ENCODE measurements at places on chromosomes 12 and 14.

DNA sequence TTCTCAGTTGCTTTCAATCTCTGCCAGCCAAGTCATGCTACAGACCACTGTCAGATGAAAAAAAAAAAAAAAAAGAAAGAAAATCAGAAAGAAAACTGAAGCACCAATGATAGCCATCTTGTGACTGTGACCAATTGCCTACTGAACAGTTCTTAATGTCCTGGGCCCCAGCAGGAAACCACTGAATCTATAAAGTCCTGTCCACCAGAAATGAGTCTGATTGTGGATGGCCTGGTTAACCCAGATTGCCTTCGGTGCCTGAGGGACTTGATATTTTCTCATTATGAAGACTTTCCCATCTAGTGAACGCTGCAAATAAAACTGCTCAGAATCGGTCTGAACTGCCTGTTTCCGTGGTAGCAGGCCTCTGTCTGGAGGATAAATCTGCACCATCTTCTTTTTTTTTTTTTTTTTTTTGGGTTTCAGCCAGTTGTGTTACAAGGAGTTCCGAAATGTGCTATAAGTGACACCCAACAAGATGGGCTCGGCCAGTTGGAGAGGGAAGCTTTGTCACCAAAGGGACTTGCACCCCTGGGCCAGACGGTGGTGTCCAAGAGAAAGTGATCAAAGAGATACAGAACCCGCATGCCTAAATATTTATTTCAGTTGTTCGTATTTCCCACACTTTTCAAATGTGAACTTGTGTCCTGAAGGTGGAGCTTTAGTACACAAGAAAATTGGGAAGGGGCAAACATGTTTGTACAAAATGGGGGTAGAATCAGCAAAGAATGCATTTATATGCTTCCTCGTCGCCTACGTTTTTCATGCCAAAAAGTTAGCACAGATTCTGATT lies 3.0 kb upstream of the PLXNC1 start:
- peak; percentile 65 for DNase-seq

DNA sequence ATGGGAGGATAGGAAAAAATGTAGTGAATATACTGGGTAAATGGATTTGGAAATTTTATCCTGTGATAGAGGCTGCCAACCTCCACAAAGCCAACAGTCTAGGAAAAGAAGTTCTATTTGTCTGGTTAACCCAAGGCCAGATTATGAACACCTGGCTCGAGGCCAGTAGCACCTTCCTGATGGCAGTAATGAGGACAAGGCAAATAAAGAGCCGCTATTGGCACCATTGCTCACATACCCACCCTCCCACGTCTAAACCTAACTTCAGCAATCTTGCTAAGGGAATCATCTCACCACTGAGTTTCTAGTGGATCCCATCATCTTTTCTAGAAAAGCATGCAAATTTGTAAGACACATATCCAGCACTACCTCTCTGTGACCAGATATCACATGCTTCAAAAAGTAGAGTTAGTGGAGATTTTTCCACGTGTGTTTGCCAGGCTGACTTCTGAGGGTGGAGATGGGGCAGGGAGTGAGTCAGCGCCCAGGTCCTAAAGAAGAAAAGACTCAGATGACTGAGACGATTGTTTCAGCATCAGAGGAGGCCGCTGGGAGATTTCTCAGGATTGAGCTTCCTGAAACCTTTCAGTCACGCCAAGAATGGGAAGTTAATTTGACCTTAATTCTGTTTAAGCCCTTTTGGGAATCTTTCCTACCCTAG lies 362.9 kb downstream of the EMP1 start:
- no peak for DNase-seq

DNA sequence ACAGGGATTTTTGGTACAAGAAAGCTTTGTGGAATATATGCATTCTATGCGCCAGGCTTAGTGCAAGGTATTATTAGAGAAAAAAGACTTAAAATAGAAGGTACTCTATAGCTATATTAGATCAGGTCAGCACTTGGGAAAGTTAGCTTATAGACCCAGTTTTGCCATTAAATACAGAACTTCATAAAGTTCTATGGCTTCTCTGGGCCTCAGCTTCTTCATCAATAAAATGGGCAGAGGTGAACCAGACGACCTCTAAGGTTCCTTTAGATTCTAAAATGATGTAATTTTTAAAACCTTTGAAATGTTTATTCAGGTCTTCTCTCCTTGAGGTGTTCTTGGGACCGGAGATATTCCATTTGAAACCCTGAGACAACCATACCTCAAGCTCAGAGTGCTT lies 7.1 kb downstream of the CNPY2 start:
- DNase-seq, result no peak

DNA sequence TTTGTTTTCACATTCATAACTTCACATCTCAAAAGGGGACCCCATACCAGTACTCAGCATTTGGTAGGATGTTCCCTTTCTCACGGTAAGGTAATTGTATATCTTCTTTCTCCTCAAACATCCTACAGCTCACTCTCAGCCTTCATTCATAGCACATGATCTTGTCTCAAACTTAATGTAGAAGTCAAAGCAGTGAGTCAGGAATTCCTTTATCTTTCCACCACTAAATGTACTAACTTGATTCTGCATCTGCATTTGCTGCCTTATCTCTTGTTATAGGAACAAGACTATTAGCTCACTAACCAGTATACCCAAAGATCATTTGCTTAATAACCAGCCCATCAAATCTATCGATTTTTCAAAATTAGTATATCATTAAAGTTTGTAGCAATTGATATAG lies 22.9 kb downstream of the CPSF2 start:
- peak; percentile 15 for DNase-seq

DNA sequence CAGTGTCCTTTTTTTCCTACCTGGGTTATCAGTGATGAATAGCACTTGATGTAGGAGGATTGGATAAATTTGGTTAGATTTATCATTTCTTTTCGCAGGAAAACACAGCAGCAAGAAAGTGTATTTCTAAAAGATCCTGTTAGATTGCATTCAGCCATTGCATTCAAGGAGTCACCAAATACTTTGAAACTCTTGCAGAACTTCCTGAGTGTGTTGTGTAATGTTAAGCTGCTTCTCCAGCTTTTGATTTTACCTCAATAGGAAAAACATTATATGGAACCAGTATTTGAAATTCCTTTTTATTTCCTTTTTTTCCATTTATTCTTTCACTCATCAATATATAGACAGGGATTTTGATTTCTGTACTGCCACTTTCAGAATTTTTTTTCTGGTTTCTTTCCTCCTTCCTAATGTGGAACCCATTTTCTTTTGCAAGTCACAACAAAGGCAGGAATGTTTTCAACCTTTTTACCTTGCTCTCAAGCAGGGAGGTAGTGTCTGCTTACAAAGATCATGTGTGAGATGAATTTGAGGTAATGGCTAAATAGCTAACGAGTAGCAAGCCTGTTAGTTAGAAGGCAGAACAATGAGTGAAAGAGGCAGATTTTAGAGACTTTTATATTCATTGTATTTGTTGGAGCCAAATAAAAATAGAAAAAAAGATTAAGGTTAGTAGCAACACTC lies 56.2 kb downstream of the PPHLN1 start:
- DNase-seq, result peak; percentile 54

DNA sequence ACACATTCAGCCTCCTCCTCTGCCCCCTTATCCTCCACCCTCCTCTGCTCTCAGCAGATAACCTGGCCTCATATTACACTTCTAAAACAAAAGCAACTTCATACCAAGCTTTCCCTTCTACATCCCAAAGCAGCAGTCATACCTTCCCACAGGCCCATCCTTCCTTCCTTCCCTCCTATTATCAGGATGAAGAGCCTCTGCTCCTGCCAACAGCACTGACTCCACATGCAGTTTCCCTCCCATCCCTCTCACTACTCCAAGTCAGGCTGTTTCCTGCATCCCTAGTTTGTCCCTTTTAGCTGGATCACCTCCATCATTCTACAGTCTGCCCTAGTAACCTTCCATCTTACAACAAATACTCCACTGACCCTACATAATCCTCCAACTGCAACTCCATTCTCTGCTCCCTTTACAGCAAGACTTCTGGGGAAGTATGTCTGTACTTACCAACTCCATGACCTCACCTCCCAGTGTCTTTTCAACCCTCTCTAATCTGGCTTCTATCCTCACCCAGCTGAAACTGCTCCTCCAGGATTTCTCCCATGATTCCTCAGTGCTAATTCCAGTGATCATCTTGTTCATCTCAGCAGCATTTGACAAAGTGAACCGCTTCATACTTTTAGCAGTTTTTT lies 4.9 kb upstream of the YEATS4 start:
- DNase-seq, result peak; percentile 6

GRCh38 chr12:92002673-92003382 lies 142.8 kb downstream of the BTG1 start:
- peak; percentile 65 for DNase-seq

- DNase-seq, result no peak
Observed at GRCh38 chr14:101490771-101491170, 70.5 kb upstream of the DIO3 start.

GRCh38 chr14:33859306-33859705 lies 91.6 kb downstream of the EGLN3 start:
- no peak for DNase-seq

DNA sequence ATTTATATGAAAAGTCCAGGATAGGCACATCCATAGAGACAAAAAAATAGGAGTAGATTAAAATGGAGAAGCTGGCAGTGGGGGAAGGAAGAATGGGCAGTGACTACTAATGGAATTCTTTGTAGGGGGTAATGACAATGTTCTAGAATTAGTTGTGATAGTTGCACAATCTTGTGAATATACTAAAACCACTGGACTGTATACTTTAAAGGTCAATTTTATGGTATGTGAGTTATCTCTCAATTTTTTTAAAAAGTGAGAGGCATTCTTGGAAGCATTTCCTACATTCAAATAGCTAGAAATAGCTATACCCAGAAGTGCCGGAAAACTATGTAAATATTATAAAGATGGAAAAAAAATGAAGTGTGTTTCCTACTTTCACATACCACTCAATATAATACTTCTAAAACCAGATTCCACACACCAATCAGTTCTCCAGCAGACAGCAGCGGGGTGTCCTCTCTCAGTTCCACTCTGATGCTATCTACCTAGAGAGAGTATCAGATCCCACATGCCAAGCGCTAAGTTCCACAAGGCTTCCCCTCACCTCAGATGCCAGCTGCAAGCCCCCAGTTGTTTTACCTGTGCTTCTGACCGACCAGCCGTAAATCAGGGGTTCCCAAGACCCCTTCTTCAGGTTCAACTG lies 41.7 kb upstream of the NID2 start:
- DNase-seq, result peak; percentile 84

DNA sequence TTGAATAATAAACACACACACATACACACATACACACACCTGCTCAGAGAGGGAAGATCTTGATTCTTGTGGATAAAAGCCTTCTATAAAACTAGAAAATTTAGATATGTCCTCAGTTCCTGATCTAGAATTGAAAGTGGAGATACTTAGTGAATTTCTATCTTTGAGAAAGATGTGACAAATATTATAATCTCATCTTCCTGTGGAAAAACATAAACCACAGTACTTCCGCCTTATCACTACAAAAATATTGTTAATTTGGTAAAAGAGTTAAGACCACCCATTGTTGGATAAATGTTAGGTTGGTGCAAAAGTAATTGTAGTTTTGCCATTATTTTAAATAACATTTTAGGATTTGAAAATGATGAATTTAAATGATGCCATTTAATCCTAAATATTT lies at the start of gene KLRK1:
Gene KLRK1, minus strand, starts transcription at position 138 of the 400 bp plus-strand sequence. CDS start 1,231 bp downstream, outside the sequence.
- no peak for DNase-seq

DNA sequence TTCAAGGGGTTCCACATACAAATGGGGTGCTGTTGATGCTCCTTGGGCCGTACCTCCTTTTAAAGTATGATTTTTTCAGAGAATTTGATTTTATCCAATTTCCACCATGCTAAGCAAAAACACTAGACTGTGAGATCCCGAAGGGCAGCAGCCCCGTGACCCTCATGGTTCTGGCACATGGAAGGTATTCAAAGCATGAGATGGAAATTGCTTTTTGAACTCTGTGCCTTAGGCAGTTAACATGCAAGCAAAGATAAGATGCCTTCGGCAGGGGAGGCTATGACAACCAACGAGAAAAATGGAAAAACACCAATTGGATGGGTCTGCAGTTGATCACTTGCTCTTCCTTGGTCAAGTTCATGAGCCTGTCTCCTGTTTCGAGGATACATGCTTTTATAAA lies 120.8 kb upstream of the DIO3 start:
- no peak for DNase-seq

- DNase-seq, result no peak
Observed at GRCh38 chr12:119980242-119980641, 8.8 kb upstream of the BICDL1 start.

- DNase-seq, result no peak
Observed at GRCh38 chr12:2800046-2800570, 5.3 kb downstream of the FKBP4 start.

DNA sequence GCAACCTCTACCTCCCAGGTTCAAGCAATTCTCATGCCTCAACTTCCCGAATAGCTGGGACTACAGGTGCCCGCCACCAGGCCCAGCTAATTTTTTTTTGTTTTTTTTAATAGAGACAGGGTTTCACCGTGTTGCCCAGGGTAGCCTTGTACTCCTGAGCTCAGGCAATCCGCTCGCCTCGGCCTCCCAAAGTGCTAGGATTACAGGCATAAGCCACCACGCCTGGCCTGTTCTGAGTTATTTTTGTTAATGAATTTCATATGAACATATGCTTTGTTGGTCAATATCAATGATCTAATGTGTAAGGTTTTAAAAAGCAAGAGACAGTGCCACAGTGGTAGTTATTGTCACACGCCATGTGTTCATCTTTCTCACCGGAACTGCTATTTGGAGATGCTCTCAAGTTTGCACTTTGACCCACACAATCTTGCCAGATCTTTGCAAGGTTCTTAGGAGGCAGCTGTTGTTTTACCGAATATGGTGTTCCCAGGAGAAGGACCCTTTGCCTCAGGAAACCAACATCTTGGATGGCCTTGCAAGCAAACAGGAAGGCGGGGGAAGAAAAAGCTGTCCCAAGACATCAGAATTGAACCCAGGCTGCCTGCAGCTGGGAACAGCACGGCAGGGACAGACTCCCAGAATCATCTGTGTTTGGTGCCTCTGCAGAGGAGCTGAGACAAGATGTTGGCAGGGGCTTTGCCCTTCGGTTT lies 30.0 kb downstream of the GALNT16 start:
- no peak for DNase-seq

- DNase-seq, result no peak
Observed at GRCh38 chr14:66351310-66351709, 134.9 kb upstream of the CCDC196 start.

- DNase-seq, result peak; percentile 92
Observed at GRCh38 chr12:14417715-14418114, 52.2 kb downstream of the ATF7IP start.

GRCh38 chr12:46384451-46385309 lies 12.1 kb upstream of the SLC38A2 start:
- DNase-seq, result peak; percentile 66

GRCh38 chr14:59067127-59067894 lies 121.2 kb upstream of the DAAM1 start:
- no peak for DNase-seq

- DNase-seq, result peak; percentile 49
Observed at GRCh38 chr12:85280165-85280983, at the start of gene ALX1. ALX1 (plus strand) TSS chr12:85280220; CDS start chr12:85280262, 42 bp downstream.
